ENCODE measurements at places on chromosomes 3 and 15.

DNA sequence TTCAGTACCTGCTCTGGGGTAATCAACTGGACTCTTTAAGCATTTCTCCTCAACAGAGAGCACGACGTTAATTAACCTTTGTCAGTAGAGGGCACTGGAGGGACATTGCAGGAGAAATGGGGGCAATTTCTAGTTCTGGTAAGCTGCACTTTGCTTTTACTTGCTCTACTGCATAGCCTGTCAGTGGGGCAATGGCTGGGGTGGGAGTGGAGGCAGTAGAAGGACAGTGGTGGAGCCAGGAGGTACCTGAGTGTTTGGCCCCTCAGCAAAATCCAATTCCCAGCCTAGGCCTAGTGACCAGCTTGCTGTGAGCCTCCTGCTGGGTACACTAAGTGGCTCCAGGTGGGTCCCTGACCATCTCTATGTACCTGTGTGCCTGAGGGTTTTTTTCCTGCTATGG is 18.3 kb upstream of the MED12L start:
- no peak for DNase-seq

- no peak for DNase-seq
These were observed 20.8 kb downstream of the COL6A6 start for GRCh38 chr3:130537673-130538304.

GRCh38 chr3:149771652-149772271 is 19.5 kb upstream of the COMMD2 start:
- peak; percentile 67 for DNase-seq

GRCh38 chr3:156643729-156644389 is 30.5 kb upstream of the TIPARP start:
- no peak for DNase-seq

- DNase-seq, result peak; percentile 61
These were observed 34.4 kb downstream of the PAQR9 start for GRCh38 chr3:142929109-142929508.

GRCh38 chr3:58062472-58062871 is 54.2 kb downstream of the FLNB start:
- DNase-seq, result no peak

DNA sequence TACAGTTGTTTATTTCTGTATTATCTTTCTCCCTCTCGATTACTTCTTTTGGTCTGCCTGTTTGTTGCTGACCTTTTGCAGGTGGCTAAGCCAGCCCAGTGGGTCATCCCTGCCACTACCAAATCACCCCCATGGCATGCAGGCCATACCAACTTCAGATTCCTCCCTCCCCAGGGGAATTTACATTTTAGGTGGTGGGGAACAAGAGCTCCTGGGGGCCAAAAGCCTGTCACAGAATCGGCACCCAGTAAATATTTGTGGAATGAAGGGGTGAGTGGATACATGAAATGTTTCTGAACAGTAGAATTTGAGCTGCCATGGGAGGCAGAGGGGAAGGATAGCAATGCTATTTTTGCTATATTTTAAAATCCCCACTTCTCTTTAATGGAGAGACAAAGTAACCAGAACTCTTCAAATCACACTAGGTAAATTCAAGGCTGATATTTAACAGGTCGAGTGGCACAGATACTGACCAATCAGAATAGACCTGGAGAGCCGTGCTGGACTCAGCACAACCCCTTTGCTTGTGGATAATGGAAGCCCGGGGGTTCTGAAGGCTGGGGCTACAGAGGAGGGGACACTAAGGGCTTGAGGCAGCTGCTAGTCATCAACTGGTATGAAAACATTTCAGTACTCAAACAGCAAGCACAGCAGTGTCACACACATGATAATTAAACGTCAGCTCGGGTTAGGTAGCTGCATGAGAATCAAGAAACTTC is 54.3 kb upstream of the SMAD3 start:
- DNase-seq, result peak; percentile 28

DNA sequence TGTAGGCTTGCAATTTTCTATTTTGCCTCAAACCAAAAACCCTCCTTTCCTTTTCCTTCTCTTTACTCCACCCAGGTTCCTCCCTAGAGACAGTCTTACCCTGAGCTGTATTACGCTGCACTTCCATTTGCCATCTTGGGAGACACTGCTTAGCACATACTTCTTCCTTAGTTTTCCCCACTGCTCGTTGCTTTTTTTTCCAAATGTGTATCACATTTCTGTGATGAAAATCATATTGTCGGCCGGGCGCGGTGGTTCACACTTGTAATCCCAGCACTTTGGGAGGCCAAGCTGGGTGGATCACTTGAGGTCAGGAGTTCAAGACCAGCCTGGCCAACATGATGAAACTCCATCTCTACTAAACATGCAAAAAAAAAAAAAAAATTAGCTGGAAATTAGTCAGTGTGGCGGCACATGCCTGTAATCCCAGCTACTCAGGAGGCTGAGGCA is 29.5 kb downstream of the POPDC2 start:
- no peak for DNase-seq

GRCh38 chr15:65305150-65305758 is 777 bp downstream of the RNU5B-1 start:
- no peak for DNase-seq

DNA sequence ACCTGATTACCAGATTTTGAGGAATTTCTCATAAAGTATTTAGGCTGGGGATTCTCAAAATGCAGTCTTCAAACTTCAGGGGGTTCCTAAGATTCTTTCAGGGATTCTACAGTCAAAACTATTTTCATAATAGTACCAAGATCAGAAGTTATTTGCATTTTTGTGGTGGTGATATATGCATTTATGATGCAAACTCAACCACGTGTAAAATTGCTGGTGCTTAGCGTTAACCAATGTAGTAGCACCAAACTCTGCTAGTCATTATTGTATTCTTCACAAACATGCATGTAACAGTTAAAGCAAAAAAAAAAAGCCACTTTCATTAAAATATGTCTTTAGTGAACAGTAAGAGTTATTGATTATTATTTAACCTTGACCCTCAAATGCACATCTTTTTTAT is 274.9 kb upstream of the DNAJC19 start:
- DNase-seq, result no peak

GRCh38 chr15:59818336-59818735 is 129.2 kb upstream of the BNIP2 start:
- no peak for DNase-seq

- no peak for DNase-seq
These were observed 119.6 kb downstream of the FMN1 start for GRCh38 chr15:33074942-33075341.

GRCh38 chr3:9098716-9099675 is 135.7 kb upstream of the RAD18 start:
- no peak for DNase-seq

- no peak for DNase-seq
These were observed 33.7 kb downstream of the SYNM start for GRCh38 chr15:99138491-99138982.

GRCh38 chr3:71217640-71218222 is 365.8 kb downstream of the FOXP1 start:
- no peak for DNase-seq

DNA sequence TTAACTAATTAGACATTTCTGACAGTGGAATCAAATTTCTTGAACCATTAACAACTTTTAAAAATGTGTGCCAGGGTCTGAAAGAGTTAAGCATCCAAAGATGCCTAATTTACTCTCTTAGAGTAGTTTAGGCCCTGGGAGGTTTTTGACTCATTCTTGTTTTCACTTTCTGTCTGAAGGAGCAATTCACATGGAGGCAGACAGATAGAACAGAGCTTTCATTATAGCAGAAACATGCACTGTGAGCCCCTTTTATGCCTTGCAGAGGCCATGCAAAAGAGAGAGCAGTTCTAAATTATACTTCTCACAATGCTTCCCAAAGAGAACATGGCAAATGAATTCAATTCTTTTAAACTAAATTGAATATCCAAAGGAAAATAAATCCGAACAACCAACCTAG is 554.8 kb downstream of the MFSD1 start:
- DNase-seq, result no peak

- no peak for DNase-seq
These were observed 274.0 kb upstream of the TGFBR2 start for GRCh38 chr3:30332196-30333021.

DNA sequence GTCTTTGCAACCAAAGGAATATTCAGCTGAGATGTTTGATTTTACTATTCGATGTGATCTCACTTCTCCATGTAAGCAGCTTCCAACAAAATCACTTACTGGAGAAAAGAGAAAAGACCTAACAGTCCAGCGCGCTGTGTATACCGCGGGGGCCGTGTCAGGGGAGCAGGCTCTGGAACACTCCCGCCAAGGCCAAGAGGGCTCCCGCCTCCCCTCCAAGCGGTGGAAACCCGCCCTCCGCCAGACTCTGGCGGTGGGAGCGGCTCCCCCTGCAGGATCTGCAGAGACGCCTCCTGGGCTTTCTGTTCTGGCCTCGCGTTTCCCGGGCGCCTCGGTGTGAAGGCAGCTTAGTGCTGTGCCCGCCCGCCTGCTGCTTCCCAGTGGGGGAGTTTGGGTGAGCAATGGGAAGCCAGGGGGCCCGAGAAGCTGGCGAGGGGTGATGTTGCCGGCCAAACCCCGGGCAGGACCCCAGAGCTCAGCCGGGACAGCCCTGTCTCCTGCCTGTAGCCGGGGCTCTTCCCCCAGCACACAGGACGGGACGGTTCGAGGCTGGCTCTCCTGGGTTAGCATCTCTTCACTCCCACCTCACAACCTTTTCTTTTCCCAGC is 36.3 kb downstream of the CHST14 start:
- DNase-seq, result peak; percentile 85

DNA sequence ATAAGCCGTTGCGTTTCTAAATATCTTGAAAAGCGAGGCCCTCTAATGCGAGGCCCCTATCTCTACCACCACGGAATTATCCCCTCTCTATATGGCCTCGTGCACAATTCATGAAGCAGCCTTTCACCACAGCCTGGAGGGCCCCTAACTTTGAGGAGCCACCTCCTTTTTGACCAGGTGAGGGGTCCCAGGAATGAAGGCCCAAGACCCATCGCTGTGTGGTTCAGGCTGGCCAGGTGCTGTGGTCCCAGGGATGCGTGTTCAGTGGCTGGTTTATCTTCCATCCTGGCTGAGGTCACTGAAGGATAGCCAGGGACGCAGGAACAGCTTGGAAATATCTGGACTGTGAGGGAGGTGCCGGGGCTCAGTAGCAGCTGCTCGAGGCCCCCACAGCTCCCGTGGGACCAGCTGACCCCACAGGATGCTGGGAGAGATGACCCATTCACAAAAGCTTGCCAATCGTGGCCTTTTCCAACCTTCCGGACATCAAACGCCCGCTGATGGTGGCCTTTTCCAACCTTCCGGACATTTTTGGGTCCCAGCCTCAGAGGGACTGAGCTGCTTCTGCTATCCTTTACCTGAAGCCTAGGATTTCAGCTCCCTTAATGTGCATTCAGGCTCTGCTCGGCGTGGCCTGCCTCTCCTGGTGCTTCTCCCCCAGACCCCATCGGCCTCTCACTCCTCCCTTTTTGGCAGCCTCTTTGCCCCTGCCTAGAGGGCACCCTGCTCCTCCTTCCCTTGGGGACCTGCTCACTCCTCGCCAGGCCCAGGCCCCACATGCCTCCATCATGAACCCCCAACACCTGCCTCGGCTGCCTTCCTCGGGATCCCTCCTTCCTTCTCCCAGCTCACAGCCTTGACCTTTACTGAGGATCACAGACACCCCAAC is 140.9 kb downstream of the CHSY1 start:
- no peak for DNase-seq

GRCh38 chr3:171876680-171877147 is 33.6 kb downstream of the TMEM212 start:
- no peak for DNase-seq

DNA sequence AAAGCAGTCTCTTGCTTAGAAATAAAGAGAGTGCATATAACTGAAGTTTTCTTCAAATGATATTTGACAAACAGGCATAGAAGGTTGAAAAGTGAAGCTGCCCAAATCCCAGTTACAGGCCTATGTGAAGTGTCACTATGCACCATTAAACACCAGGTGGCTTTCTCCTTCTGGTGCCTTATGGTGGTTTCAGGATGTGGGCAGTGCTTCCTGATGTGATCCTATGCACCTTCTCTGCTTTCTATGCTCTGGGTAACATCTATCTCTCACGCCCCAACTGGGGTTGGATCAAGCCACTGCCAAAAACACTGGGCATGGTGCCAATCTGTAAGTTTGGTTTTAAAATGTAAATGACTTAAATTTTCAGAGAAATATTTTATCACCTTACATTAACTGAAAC is 744.7 kb downstream of the TUSC7 start:
- DNase-seq, result no peak

GRCh38 chr3:98573181-98573728 is 20.2 kb downstream of the CPOX start:
- DNase-seq, result no peak

DNA sequence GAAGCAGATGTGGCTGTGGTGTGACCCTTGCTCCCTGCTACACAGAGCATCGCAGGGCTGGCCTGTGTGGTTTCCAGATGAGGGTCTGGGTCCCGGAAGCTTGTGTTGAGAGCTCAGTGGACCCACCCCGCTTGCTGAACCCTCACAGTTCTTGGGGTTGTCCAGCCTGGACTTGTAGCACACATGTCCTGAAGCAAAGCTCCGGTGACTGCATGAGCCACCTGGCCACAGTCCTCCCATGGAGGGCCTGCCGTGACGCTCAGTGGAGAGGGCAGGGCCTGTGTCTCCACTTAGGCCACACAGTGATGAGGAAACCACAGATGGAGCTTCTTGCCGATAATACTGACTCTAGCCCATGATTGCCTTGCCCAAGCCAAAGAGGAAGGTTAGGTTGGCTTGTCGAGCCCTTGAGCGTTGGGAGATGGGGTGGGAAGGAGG is 62.6 kb downstream of the RGMA start:
- peak; percentile 44 for DNase-seq

DNA sequence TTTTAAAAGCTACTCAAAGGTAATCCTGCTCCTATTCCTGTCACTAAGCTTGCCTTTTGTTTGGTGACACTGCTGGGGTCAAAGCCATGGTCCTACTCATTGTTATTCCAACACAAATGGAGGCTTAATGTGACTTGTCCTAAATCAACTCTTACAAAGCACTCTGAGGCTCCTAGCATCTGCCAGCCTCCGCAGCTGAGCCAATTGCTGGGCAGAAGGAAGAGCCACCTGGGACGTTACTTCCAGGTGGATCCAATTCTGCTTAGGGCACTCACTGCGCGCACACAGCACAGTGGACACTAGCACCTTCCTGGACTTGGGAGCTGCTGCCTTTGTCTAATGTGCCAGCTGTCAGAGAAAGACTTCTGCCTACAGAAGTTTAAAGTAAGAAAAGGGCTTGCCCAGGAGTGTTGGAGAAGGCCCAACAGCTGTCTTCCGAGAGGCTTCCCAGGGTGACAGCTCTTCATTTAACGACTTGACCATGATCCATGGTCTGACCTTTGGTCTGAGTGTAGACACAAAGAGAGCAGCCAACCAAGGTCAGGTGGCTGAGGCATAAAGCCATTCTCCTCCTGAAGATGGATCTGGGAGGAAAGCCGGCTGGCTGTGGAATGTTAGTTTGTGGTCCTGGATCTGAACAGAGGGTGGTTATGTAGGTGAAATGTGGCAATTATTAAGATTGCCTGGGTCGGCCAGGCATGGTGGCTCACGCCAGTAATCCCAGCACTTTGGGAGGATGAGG is 102.2 kb downstream of the AQP9 start:
- no peak for DNase-seq

DNA sequence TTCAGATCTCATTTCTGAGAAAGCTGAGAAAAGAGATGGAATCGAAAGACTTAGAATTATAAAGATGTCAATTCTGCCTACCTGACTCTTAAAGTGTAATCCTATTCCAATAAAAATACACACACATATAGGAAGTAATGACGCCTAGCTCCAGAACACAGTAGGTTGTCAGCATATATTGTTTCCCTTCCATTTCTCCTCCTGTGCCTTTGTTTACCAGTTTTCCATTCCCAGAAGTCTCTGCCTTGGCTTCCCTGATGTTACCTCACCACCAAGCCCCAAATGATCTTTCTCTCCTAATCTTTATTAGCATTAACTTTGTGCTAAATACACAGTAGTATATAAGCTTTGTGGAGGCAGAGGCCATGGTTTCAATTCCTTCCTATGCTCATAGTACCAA is 40.0 kb downstream of the TM4SF4 start:
- no peak for DNase-seq
